ENCODE measurements at places on chromosomes 12 and 14. TPM values are rescaled to one million over a fixed set of nuclear protein-coding genes. Genes with fewer than 3 reads are reported as not detected.

Gene IL22
- 0.64 TPM for total RNA-seq

Gene CD163
- total RNA-seq, result 5.6 TPM

Gene HCAR1
- 0.13 TPM for total RNA-seq

Gene MGAT4C
- not detected for total RNA-seq

GRCh38 chr12:47739979-47740378, 14.7 kb upstream of the ENDOU start:
- no peak for DNase-seq

Data from CD8-positive, alpha-beta memory T cell (primary cell).